Skin of body (tissue), 3 donors: ENCODE measurements at places on chromosomes 4 and X. TPM values are rescaled to one million over a fixed set of nuclear protein-coding genes. Genes with fewer than 3 reads are reported as not detected.

Gene PLP1
- 57.5 TPM for total RNA-seq

Gene FAM184B
- 0.69 TPM for total RNA-seq

Gene DUSP21
- total RNA-seq, result not detected

Gene TBC1D8B
- total RNA-seq, result 16.9 TPM

Gene FRMPD3
- total RNA-seq, result 0.20 TPM

Gene H2BW2
- total RNA-seq, result not detected

Gene UGT8
- total RNA-seq, result 1.5 TPM

Gene EVC2
- total RNA-seq, result 7.2 TPM

Gene CSAG3
- total RNA-seq, result not detected

Gene BCOR
- total RNA-seq, result 26.6 TPM

Gene LRCH2
- total RNA-seq, result 4.7 TPM

Gene MGAT4D
- not detected for total RNA-seq

Gene CT55
- total RNA-seq, result not detected

Gene GRIA2
- 3.8 TPM for total RNA-seq

Gene ARHGEF9
- 17.1 TPM for total RNA-seq

Gene CT45A2
- not detected for total RNA-seq

Gene HPGD
- total RNA-seq, result 34.6 TPM

Gene WNK3
- total RNA-seq, result 3.1 TPM

Gene NOX1
- not detected for total RNA-seq

Gene PPEF2
- 0.10 TPM for total RNA-seq

Gene TEX11
- not detected for total RNA-seq

Gene ALB
- 0.69 TPM for total RNA-seq

Gene AFF2
- 5.9 TPM for total RNA-seq

Gene UCP1
- 1.7 TPM for total RNA-seq

Gene SNCA
- total RNA-seq, result 109 TPM

Gene ADH1C
- 2.3 TPM for total RNA-seq

Gene ADH1A
- not detected for total RNA-seq

Gene GAGE13
- total RNA-seq, result not detected

Gene BMP3
- 1.5 TPM for total RNA-seq
